ENCODE measurements at places on chromosomes 3 and 15.

DNA sequence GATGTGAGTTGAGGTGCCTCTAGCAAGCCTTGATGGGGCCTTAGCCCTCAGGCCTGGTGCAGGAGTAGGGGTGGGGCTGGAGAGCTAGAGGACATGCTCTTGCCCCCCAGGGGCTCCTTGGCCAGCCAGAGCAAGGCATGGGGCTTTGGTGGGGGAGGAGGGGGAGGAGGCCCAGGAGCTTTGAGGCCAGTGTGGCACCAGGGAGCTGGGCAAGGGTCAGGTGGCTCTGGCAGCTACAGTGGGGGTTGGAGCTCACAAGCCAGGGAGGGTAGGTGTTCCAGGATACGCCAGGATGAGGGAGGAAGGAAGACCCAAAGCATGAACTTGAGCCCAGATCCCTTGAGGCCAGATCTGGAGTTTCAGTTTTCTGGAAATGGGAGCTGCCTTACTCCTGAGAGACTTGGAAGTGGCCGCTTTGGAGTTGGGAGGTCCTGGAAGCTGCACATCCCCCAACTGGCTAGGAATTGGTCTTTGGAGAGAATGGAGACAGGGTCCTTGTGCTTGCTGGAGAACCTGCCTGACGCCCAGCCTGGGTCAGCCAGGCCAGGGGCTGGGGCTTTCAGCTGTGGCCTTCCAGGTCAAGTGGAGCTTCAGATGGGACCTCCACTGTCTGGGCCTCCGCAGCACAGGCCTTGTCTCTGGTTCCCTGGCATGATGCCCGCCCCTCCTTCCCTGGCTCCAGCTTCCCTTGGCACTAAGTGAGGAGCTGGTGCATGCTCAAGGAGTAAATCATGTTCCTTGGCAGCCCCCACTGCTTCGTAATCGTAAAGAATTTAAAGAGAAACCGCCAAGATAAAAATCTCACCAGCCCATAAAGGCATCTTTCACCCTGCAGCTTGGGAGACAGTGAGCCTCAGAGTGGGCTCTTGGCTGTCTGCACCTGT is 8.7 kb downstream of the SEMA3F start:
- no peak for DNase-seq

GRCh38 chr3:30710017-30710416 is 103.6 kb downstream of the TGFBR2 start:
- no peak for DNase-seq

- DNase-seq: no peak
These were observed 36.7 kb upstream of the ADPGK start for GRCh38 chr15:72820278-72820677.

DNA sequence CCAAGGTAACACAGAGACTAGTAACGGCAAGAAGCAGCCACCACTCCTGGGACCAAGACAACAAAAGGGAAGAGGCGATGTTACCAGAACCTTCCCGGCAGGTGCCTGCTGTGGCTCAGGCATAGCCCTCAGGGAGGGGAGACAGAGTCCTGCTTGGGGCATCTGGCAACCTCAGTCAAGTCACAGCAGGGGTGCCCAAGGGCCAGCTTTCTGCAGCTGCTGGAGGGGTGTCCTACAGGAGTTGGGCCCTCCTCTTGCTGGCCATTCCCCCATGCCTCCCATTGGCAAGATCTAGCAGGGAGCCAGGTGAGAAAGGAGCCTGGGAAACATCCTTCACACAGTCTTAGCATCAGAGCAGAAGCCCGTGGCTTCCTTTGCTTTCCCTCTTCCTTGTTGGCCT is 197.3 kb upstream of the IL12A start:
- no peak for DNase-seq

GRCh38 chr3:152196782-152197181 is 71.9 kb upstream of the MBNL1 start:
- DNase-seq: no peak

DNA sequence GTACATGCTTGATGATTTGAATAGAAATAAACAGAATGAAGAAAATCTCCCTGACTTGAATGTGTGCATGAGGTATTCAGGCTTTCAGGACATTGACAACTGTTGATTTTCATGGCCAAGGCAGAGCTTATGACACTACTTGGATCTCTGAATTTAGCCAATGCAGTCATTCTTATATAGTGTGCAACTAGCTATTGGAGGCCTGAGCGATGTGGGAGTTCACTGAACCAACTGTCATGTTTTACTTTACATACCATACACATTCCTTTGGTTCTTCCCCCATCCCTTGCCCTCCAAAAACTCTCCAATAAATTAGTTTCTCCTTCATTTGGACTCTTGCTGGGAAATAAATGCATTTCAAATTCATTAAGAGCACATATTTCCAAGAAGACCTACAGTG is 460.4 kb downstream of the RBMS3 start:
- DNase-seq: no peak

GRCh38 chr3:107430214-107430995 is 53.2 kb downstream of the CCDC54 start:
- no peak for DNase-seq

GRCh38 chr3:22713936-22714335 is 489.2 kb upstream of the UBE2E2 start:
- no peak for DNase-seq

- no peak for DNase-seq
These were observed 13.6 kb upstream of the NOX5 start for GRCh38 chr15:69000725-69001503.

DNA sequence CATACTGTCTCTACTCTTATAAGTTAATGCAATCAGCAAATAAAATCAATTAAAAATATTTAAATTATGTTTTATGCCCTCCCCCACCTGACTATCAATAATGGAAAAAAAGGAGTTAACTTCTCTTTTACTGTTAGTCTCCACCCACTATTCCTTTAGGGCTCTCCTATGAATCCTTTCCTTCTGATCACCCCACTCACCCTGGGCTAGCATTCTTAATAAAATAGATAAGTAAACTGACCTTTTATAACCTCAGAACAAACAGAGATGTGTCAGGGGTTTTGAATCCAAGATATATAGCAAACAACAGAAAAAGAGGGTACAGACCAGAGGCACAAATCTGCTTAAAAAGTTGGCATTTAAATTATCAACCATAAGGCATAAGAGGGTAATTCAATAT is 116.1 kb upstream of the PLXND1 start:
- no peak for DNase-seq

GRCh38 chr3:53078656-53079055 is 32.8 kb upstream of the SFMBT1 start:
- DNase-seq: no peak

GRCh38 chr3:79597709-79598108 is 170.1 kb downstream of the ROBO1 start:
- DNase-seq: no peak

DNA sequence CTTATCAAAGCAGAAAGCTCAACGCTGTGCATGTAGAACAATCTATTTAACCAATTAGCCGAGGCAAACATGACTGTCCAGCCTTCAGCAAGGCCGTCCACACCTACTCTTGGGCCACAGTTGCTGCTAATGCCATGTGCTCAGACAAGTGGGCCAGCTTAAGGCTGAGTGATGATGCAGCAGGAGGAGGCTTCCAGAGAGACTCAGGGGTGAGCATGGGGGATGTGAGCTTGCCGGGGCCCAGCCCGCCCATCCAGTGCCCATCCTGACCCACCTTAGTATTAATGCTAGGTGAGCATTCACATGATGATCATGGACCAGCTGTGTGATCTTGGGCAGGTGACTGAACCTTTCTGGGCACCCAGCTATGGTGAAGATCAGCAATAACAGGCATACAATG is 150.1 kb downstream of the TPRA1 start:
- DNase-seq: peak; percentile 9

DNA sequence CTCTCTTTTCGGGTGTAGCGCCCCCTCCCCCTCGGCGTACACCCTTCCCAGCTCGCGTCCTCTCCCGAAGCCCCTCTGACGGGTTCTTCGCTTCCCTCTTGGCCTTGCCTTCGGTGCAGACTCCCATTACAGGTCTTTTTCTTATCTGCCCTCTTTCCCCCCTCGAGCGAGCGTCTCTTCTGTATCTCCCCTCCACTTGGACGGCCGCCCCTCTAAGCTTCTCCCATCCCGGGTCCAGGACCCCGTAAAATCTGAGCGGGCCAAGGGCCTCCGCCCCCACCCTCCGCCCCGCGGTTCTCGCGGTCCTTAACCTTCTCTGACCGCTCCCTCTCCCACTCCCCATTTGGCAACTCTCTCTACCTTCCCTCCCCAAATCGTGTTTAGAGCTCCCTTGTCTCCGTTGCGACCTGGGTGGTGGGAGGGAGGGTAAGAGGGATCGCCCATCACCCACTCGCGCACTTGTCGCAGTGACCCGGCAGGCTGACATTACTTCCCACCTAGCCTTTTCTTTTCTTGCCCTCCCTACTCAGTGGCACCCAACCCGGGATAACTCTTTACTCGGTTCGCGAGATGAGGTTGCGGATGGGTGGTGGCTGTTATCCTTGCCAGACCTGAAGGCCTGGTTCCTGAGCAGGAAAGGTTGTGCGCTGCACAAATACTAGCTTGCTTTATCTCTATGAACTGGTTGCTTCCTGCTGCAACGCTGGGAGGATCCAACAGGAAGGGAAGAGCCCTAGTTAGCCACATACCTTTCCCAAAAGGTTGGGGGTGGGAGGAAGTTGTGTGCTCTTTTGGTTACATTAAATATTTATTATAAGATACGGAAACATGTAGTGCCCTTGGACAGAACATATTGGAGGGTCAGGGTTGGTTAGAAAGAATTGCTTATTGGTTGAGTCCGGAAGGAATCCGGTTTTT is 922 bp downstream of the RAB11A start:
- DNase-seq: peak; percentile 66

- DNase-seq: no peak
These were observed 287.5 kb downstream of the MAGI1 start for GRCh38 chr3:65751123-65751700.

GRCh38 chr3:72991522-72991921 is 5.1 kb upstream of the PPP4R2 start:
- no peak for DNase-seq

GRCh38 chr3:155963570-155963969 is 93.1 kb downstream of the GMPS start:
- no peak for DNase-seq

DNA sequence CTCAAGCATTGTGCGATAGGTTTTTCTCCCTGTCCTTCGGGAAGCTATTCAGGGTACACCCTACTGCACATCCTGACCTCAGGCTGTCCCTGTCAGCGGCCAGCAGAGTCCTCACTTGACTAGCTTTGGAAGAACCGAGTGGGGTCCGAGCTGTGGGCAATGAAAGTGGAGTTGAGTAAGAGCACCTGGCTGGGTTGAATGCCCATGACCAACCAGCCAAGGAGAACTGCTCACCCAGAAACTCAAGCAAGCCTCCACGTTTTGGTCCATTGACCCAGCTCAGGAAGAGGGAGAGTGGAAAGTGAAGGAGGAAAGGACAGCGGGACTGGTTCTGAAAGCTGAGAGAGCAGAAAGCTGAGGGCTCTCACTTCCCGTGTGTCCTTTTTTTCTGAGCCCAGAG is 36.0 kb upstream of the HDGFL3 start:
- no peak for DNase-seq

- DNase-seq: no peak
These were observed 213.3 kb upstream of the GBE1 start for GRCh38 chr3:81974751-81975150.

- DNase-seq: no peak
These were observed 89.5 kb upstream of the ZBED2 start for GRCh38 chr3:111684640-111685039.

DNA sequence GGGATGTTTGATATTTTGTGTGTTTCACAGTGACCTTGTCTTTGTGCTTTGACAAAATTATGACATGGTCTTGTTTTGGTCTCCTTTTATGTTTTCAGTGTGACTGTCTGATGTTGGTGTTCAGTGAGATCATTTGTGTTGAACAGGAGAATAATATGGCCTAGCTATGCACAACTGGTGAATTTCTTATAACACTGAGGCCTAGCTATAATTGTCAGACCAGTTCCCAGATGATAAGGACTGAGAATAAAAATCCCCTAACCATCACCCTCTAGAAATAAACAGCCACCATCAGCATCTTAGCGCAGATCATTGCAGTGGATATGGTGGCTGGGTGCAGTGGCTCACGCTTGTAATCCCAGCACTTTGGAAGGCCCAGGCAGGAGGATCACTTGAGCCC is 66.8 kb upstream of the LIMD1 start:
- no peak for DNase-seq

- no peak for DNase-seq
These were observed 41.6 kb downstream of the C3orf20 start for GRCh38 chr3:14716591-14716990.

GRCh38 chr3:138799822-138800221 is 34.9 kb downstream of the PIK3CB start:
- no peak for DNase-seq
